ENCODE measurements at places on chromosomes 1 and 21.
A peak's percentile ranks its signal among the peaks of the same experiment; 100 is the strongest.

GRCh38 chr1:109712321-109712864 lies 342 bp downstream of the GSTM5 start:
- DNase-seq = no peak

- DNase-seq = no peak
Measured at GRCh38 chr1:23964790-23965740, 5.4 kb downstream of the PNRC2 start.

GRCh38 chr1:178650934-178651511 lies 74.0 kb upstream of the RALGPS2 start:
- DNase-seq = no peak

- DNase-seq = no peak
Measured at GRCh38 chr1:112508278-112509004, at the start of gene WNT2B. Gene WNT2B, plus strand, starts transcription at chr1:112508965. Its CDS starts 298 bp downstream, at chr1:112509263.

GRCh38 chr1:34786521-34787325 lies 5.7 kb downstream of the GJB3 start:
- DNase-seq = peak; percentile 61

DNA sequence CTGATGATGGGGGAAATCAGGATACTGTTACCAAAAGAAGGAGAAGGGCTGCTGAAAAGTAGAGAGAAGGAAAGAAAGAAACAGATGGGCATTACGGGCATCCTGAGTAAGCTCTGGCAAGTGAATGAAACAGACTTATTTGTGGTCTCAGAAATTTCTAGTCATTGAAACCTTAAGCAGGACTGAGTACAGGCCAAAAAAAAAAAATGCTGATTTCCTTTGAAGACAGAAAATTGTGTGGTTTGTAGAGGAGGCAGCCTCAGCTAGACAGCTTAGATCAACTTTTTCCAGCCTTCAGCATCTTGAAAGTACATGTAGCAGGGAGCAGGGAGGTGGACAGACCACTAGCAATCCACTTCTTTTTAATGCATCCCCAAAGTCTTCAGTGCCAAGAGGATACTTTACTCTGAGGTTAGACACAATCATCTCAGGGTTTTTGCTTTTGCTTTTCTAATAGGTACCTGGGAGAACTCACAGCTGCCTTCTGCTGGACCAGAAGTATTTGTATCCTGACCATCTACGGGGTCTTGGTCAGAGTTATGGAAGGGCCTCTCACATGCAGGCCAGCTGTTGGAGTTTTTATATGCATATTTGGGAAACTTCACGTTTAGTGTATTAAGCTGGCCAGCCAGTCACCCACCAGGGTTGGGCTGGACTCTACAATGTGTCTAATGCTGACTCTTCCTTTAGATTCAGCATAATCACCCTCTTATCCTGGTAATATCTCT lies 10.6 kb upstream of the CAPZB start:
- DNase-seq = peak; percentile 60

GRCh38 chr1:156284757-156285156 lies 632 bp downstream of the TMEM79 start:
- no peak for DNase-seq

DNA sequence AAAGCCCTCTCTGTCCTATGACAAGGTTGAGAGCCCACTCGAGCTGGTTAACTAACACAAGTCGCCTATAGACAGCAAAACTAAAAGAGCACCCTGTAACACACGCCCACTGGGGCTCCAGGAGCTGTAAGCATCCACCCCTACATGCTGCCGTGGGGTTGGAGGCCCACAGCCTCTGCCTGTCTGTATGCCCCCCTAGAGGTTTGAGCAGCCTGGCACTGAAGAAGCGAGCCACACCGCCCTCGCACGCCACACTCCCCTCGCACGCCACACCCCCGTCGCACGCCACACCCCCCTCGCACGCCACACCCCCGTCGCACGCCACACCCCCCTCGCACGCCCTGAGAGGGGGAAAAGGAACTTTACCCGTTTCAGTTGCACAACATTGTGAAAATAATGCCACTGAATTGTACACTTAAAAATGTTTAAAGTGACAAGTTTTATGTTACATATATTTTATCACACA lies 13.2 kb upstream of the HMGCL start:
- DNase-seq = peak; percentile 17

GRCh38 chr1:54978528-54979326 lies 1.7 kb upstream of the TMEM61 start:
- DNase-seq = no peak

- DNase-seq = no peak
Measured at GRCh38 chr21:45979141-45979631, 2.4 kb upstream of the COL6A1 start.

DNA sequence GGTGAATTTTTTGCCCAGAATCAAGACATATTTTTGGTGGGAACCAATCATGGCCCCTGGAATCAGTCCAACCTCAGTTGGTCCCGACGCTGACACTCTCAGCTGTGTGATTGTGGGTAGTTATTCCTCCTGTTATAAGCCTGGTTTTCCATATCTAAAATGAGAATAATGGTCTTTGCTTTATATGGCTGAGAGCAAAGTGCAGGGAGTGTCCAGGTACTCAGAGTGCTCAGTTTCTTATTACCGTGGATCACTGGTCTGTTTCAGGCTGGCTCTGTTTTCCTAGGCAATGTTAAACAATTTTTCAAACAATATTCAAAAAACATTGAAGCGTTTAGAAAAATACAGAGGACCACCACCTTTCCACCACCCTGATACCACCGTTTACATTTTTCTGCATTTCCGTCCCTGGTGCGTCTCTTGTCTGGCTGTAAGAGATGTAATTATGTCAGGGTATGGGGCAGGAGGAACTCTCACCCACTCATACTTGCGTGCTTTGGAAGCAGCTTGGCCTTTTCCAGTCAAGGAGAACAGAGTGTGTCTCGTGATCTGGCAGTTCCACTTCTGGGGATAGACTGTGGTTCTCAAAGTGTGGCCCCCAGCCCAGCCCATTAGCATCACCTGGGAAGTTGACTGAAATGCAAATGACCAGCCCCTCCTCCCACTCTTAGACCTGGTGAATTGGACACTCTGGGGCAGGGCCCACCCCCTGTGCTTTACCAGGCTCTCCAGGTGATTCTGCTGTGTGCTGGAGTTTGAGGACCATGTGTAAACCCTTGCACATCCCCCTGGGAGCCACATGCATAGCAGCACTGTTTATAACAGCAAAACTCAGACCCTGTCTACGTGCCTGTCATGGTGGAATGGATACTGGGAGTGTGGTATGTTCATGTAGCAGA lies 6.8 kb downstream of the MX1 start:
- no peak for DNase-seq

GRCh38 chr1:96145492-96145891 lies 576.1 kb upstream of the PTBP2 start:
- no peak for DNase-seq

DNA sequence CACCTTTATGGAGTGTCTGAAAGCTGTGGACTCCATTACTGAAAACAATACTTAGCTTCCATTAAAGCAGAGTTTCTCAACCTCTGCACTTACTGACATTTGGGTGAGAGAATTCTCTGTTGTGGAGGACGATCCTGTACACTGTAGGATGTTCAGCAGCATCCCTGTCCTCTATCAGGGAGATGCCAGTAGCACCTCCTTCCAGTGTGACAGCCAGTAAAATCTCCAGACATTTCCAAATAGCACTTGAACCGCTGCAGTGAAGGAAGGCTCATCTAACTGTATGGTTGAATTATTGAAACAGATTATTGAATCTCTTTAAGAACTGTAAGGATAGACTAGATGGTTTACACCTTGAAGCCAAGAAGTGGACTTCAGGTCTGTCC lies 3.1 kb downstream of the PRDM2 start:
- DNase-seq = no peak

DNA sequence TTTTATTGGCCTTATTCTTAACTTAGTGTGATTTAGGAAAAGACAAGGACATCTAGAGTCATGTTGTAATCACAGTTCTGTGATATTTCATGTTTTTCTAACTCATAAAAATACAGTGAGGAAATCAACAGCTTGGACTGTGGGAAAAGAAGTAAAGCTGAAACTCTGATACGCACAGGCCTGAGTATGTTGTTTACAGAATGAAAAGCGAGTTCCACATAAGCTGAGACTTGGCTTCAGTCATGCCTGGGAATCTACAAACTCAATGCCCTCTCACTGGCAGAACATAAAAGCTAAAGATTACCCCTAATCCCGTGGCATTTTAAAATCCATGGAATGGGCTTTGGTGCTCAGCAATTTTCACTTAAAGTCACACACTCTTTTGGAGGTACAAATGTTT lies 23.6 kb upstream of the ATP5PO start:
- DNase-seq = no peak

DNA sequence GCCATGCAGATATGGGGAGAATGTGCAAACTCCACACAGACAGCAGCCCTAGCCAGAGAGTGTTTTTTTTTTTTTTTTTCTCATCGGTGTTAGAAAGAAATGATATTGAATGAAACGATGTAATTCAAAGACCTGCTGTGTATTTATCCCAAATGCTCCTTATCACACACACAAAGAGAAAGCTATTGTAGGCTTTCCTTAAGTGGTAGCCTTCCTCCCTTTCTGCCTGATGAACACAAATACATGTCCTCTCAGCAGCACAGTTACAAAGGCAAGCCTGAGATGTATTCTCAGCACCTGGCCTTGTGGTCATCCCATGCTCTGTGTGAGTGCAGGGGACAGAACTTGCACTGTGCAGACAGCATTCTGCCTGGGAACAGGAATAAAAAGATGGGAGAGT lies 93.8 kb downstream of the PLPPR5 start:
- no peak for DNase-seq

DNA sequence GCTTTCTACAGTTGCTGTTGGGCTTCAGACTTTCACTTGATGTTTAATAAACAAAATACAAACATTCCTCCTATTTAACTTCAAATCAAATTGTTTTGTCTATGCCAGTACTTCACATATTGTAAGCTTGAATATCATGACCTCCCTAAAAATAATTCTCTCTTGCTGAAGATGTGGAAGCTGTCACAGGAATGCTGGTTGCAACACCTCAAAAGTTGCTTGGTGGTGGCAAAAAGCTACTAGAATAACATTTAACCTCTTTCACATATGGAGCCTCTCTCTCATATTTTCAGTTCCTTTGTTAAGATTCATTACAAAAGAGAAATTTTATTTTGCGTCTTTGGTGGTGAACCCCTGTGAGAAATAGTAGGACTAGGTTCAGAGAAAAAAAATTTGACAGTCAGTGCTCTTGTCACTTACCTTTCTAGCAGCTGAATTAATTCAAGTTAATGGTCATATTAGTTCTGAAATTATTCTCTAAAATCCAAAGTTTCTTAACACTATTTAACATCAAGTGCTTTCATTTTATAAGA lies 25.5 kb upstream of the F13B start:
- DNase-seq = no peak

DNA sequence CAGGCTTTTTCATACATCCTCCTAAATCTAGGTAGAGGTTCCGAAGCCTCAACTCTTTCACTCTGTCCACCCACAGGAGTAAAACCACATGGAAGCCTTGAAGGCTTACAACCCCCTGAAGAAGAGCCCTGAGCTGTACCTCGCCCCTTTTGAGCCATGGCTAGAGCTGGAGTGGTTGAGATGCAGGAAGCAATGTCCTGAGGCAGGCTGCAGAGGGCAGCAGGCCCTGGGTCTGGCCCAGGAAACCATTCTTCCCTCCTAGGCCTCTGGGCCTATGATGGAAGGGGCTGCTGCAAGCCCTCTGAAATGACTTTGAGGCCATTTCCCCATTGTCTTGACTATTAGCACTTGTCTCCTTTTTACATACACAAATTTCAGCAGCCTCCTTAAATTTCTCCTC lies 1503.0 kb downstream of the KCNT2 start:
- no peak for DNase-seq

- DNase-seq = no peak
Measured at GRCh38 chr21:34781526-34781925, 112.7 kb downstream of the CLIC6 start.

GRCh38 chr1:4684136-4684535 lies 29.7 kb downstream of the AJAP1 start:
- DNase-seq = no peak

- DNase-seq = no peak
Measured at GRCh38 chr1:179743679-179744400, 749 bp downstream of the FAM163A start.

- no peak for DNase-seq
Measured at GRCh38 chr1:247164694-247165093, 7.1 kb downstream of the ZNF124 start.

DNA sequence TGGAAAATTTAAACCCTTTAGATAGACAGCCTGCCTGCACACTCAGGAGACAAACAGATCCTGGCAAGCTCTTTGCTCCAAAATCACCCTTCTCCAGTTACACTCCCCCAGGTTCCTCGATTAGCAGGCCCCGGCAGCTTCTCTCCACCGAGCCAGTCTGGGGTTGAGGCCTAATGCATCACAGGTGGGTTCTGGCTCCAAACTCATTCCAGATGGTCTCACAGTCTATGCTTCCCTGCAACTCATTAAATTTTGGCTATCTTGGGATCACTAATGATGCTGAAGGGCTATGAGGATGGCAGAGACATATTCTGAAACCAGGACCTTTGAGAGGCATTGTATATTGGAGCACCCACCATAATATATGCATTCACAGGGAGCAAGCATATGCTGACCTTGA lies 559.8 kb upstream of the USP24 start:
- no peak for DNase-seq

- DNase-seq = no peak
Measured at GRCh38 chr1:145991735-145992412, 4.5 kb downstream of the TXNIP start.

- DNase-seq = no peak
Measured at GRCh38 chr1:76374086-76374485, 299.5 kb downstream of the ST6GALNAC3 start.

DNA sequence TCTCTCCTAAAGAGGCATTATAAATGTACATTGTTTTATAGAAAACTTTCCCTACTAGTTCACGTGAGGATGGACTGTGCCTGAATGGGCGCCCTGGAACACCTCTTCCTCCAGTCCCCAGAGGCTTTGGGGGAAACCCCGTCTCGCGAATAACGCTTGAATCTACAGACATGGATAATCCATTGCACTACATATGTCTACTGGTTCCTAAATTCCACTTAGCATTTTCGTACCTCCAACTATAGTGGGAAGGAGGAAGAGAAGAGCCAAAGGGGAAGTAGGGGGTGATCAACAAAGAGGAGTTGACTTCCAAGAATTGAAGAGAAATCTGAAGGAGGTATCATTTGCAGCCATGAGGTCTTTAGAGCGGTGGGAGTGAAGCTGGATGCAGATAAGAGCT lies 11.1 kb downstream of the BARHL2 start:
- no peak for DNase-seq

GRCh38 chr1:14705824-14706223 lies 107.3 kb downstream of the KAZN start:
- DNase-seq = no peak

- DNase-seq = no peak
Measured at GRCh38 chr21:36489776-36490165, 9.8 kb upstream of the CLDN14 start.

- DNase-seq = peak; percentile 15
Measured at GRCh38 chr1:50109647-50110075, 941 bp downstream of the ELAVL4 start.

- no peak for DNase-seq
Measured at GRCh38 chr1:149844101-149844500, 55.3 kb upstream of the BOLA1 start.

- DNase-seq = no peak
Measured at GRCh38 chr1:191579019-191579418, 579.2 kb upstream of the RGS18 start.
